Upper lobe of left lung (tissue), 6 donors: ENCODE measurements at places on chromosomes 4 and X. TPM values are rescaled to one million over a fixed set of nuclear protein-coding genes. Genes with fewer than 3 reads are reported as not detected.

Gene TMSB15A
- not detected for total RNA-seq

Gene BMP3
- total RNA-seq, result 3.1 TPM

Gene S100G
- not detected for total RNA-seq

Gene TAF7L
- total RNA-seq, result not detected

Gene FAM47A
- total RNA-seq, result not detected

Gene TMSB4X
- 6,090 TPM for total RNA-seq

GRCh38 chr4:174505892-174506291 is 16.4 kb downstream of the HPGD start:
- H3K27ac ChIP-seq, result no peak overlapping the region
- H3K4me3 ChIP-seq, result no peak overlapping the region
- no peak for DNase-seq
- H3K27me3 ChIP-seq, result no peaks in the 10 kb centered on the region

- no peaks in the 10 kb centered on the region for H3K4me1 ChIP-seq
- H3K27me3 ChIP-seq, result no peaks in the 10 kb centered on the region
- H3K36me3 ChIP-seq, result no peaks in the 10 kb centered on the region
Measured at GRCh38 chr4:137819964-137820383, 287.7 kb upstream of the PCDH18 start.

DNA sequence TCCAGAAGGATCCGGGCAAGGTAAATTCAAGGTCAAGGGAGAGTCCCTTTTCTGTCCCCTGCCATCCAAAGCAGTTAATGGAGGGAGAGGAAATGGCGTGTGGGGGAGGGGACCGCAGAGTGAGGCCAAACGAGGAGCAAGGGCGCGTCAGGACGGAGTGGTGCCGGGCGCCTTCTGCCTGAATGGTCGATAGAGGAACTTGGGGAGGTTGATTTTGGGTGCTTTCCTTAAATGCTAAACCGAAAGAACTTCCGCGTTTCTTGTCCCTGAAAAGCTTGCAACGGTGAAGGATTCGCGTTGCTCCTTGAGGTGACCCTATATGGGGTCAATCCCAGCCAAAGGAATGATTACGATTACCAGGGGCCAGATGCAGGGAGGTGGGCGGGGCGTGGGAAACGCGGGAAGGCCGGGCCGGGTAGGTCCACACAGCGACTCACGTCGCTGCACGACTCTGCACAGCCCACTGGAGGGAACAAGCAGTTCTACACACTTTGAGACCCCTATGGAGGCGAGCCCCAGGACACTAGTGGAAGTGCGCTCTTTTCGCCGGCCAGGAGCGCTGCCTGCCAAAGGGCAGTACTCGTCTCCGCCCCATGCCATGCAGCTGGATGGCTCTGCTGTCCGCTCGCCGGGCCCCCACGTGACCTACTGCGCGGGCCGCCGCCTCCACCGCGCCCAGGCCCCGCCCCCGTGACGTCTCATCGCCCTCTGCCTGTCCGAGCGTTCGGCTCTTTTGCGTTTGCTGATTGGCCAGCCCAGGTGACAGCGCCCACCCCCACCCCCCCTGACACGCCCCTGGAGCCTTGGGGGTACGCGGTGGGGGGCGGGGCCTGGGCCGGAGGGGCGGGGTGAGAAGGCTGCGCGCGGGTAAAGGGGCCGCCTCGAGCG is 452 bp upstream of the GK start:
- peak overlapping the region; percentile 86 for H3K27ac ChIP-seq
- H3K4me1 ChIP-seq, result no peaks in the 10 kb centered on the region
- H3K27me3 ChIP-seq, result no peaks in the 10 kb centered on the region

DNA sequence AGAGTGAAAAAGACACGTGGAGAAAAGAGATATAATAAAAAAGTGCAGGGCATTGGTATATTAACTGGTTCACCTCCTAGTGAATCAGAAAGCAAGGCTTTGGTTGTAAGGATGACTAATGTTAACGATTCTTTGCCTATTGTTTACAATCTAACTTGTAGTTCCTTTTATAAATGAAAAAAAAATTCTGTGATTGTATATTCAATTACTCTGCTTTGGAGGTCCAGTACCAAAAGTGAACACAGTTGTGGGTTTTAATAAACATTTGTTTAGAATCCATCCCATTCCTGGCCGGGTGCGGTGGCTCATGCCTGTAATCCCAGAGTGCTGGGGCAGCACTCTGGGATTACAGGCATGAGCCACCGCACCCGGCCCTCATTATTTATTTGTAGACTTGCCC is 36.9 kb upstream of the PRSS12 start:
- H3K27ac ChIP-seq, result no peak overlapping the region
- DNase-seq, result no peak
- H3K4me1 ChIP-seq, result no peaks in the 10 kb centered on the region
- no peaks in the 10 kb centered on the region for H3K27me3 ChIP-seq
- H3K36me3 ChIP-seq, result no peaks in the 10 kb centered on the region

DNA sequence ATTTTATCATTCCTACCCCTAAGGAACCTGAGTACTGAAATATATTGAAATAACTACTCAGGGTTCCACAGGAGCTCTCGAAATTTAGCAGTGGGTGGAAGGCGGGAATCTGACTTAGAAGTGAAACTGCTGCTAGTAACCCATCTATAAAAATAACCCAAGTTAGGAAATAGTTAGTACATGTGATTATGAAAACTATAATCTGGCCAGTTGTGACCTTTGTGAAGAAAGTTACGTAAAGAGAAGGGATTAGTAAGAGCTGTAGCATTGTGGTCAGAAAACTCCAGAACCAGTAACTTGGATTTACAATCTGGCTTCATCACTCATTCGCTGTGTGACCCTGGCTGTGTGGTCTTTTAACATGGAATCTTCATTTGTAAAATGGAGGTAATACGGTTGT is 175.5 kb downstream of the RAPGEF2 start:
- peaks cover 5% of the 10 kb centered on the region for H3K4me1 ChIP-seq
- no peak overlapping the region for H3K4me3 ChIP-seq
- no peaks in the 10 kb centered on the region for H3K36me3 ChIP-seq
- no peak for DNase-seq

- peak overlapping the region; percentile 72 for H3K27ac ChIP-seq
- H3K27me3 ChIP-seq, result no peaks in the 10 kb centered on the region
- DNase-seq, result no peak
- H3K4me1 ChIP-seq, result peaks cover 13% of the 10 kb centered on the region
Measured at GRCh38 chr4:54067166-54067565, 2.8 kb upstream of the CHIC2 start.

GRCh38 chrX:68868902-68869800 is 40.3 kb downstream of the EFNB1 start:
- H3K36me3 ChIP-seq, result no peaks in the 10 kb centered on the region
- H3K27me3 ChIP-seq, result no peaks in the 10 kb centered on the region
- no peak overlapping the region for H3K27ac ChIP-seq
- no peak for DNase-seq
- no peak overlapping the region for H3K4me3 ChIP-seq
- H3K4me1 ChIP-seq, result no peaks in the 10 kb centered on the region

DNA sequence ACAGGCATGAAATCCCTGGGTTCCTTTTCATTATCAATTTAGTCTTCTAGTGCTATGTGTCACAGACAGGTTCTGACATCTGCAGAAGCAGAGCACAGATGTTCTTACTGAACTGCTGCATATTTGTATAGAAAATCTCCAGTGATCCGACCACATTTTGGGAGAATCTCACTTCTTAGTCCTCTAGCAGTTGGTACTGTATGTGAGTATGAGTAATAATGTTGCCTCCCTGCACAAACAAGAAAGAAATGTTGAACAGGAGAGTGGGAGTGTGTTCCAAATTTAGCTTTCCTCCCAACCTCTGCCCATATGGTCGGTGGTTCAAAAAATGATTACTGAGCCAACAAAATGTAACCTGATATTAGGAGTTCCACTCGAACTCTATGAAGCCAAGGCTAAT is 165.3 kb upstream of the GPC4 start:
- no peaks in the 10 kb centered on the region for H3K27me3 ChIP-seq
- no peak overlapping the region for H3K27ac ChIP-seq
- no peak overlapping the region for H3K4me3 ChIP-seq
- H3K36me3 ChIP-seq, result no peaks in the 10 kb centered on the region

DNA sequence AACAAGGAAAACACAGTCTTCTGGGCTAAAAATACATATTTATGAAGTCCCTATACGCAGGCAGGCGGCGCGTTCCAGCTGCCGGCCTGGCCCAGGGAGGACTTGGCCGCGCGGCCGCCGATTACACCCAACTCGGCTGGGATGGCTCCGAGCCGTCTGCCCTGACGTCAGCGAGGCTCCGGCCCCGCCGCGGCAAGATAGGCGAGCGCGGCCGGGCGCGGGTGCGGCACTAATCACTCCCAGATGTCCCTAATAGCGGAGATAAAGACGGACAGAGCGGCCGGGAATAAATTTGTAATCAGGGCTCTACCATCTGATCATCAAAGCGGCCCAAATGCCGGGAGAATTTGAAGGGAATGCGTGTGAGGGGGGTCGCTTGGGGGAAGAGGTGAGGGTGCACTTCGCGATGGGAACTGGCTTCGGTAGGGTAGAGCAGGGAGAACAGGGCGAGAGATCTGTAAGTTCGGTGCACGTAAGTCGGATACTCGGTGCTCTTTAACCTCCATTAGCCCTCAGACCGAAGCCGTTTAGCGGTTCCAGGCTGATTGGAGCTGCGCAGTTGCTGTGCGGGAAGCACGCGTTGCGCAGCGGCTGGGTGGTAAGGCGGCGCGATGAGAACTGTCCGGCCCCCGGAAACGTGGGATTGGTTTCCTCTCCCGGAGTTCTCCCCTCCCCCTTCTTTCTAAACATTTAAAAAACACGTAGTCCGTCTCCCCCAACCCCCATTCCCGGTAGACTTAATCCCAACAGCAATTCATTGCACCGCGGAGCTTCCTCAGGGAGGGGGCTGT is 7.7 kb downstream of the HAND2 start:
- no peak overlapping the region for H3K4me3 ChIP-seq
- no peak overlapping the region for H3K27ac ChIP-seq
- H3K36me3 ChIP-seq, result no peaks in the 10 kb centered on the region
- DNase-seq, result peak; percentile 93
- peaks cover 20% of the 10 kb centered on the region for H3K4me1 ChIP-seq

DNA sequence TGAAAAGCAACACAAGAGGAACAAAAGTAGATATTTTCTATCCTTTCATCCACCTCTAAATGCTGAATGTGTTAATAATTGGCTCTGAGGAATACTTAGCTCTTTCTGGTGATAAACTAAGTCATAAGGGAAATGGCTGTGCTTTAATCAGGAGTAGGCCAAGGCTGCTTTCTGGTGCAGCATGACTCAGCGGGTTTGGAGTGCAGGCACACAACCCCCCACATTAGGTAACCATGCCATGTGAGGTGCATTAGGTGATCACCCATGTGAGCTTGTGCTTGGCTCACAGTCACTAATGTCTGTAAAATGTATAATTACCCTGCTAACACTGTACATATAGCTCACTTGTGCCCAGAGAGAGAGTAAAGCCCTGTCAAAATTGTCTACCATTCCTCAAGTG is 57.2 kb downstream of the USP38 start:
- no peaks in the 10 kb centered on the region for H3K4me1 ChIP-seq
- DNase-seq, result no peak
- no peaks in the 10 kb centered on the region for H3K36me3 ChIP-seq
- no peaks in the 10 kb centered on the region for H3K27me3 ChIP-seq
- H3K4me3 ChIP-seq, result no peak overlapping the region

GRCh38 chr4:117796677-117797076 is 237.6 kb upstream of the NDST3 start:
- H3K4me1 ChIP-seq, result no peaks in the 10 kb centered on the region
- no peaks in the 10 kb centered on the region for H3K27me3 ChIP-seq
- H3K27ac ChIP-seq, result no peak overlapping the region
- no peak overlapping the region for H3K4me3 ChIP-seq
- H3K36me3 ChIP-seq, result no peaks in the 10 kb centered on the region

- no peak overlapping the region for H3K27ac ChIP-seq
- H3K4me1 ChIP-seq, result no peaks in the 10 kb centered on the region
- H3K36me3 ChIP-seq, result no peaks in the 10 kb centered on the region
- no peaks in the 10 kb centered on the region for H3K27me3 ChIP-seq
Measured at GRCh38 chr4:135573251-135573650, 1371.7 kb upstream of the PABPC4L start.

DNA sequence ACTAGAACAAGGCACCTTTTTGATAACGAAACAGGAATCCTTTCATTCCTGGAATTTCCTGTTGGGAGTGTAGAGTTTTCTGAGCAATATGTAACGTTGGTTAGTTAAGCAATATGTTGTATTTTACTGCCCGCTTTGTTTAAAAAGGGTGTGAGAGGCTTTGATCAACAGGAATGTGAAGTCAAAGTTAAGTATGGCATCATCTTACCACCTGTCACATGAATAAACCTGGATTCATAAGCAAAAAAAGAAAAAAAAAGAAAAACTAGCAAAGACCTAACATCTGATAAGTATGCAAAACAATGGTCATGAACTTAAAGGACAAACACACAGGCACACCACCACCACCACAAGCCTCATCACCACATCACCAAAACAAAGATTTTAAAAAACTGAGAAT is 7.1 kb upstream of the CXCL5 start:
- peaks cover 3% of the 10 kb centered on the region for H3K4me1 ChIP-seq
- H3K27me3 ChIP-seq, result no peaks in the 10 kb centered on the region
- no peak for DNase-seq
- no peak overlapping the region for H3K4me3 ChIP-seq
- H3K27ac ChIP-seq, result no peak overlapping the region
- no peaks in the 10 kb centered on the region for H3K36me3 ChIP-seq

GRCh38 chr4:84965553-84966381 is 723 bp downstream of the WDFY3 start:
- peak overlapping the region; percentile 94 for H3K27ac ChIP-seq
- H3K4me1 ChIP-seq, result peaks cover 12% of the 10 kb centered on the region
- H3K36me3 ChIP-seq, result no peaks in the 10 kb centered on the region
- peak overlapping the region; percentile 90 for H3K4me3 ChIP-seq

DNA sequence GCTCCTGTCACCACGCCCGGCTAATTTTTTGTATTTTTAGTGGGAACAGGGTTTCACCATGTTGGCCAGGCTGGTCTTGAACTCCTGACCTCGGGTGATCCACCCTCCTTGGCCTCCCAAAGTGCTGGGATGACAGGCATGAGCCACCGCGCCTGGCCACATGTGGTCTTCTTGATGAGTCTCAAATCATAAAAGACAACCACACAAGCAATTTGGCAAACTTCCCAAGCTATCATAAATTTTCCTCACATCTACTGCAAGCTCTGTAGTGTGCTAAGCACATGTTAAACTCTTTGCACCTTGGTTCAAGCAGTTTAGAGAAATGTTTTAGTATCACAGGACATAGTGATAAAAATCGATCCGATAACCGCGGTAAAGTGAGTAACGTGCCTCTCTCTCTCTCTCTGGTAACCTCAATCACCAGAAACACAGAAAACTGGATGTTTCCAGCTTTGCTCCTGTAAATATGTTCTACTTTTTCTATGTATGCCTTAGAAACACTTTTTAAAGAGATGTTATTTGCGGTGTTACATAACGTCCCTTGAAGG is 256.8 kb downstream of the DHRSX start:
- H3K27me3 ChIP-seq, result no peaks in the 10 kb centered on the region
- no peak for DNase-seq
- no peak overlapping the region for H3K27ac ChIP-seq
- no peaks in the 10 kb centered on the region for H3K4me1 ChIP-seq

GRCh38 chrX:40006106-40007017 is 91.4 kb downstream of the BCOR start:
- peaks cover 49% of the 10 kb centered on the region for H3K27me3 ChIP-seq
- no peak for DNase-seq
- peaks cover 22% of the 10 kb centered on the region for H3K4me1 ChIP-seq
- peak overlapping the region; percentile 29 for H3K4me3 ChIP-seq

- no peaks in the 10 kb centered on the region for H3K4me1 ChIP-seq
- H3K27me3 ChIP-seq, result no peaks in the 10 kb centered on the region
- no peaks in the 10 kb centered on the region for H3K36me3 ChIP-seq
- no peak for DNase-seq
Measured at GRCh38 chr4:35365186-35365585, 879.1 kb downstream of the ARAP2 start.

- no peak overlapping the region for H3K4me3 ChIP-seq
- no peaks in the 10 kb centered on the region for H3K4me1 ChIP-seq
- no peak for DNase-seq
- no peaks in the 10 kb centered on the region for H3K36me3 ChIP-seq
- no peak overlapping the region for H3K27ac ChIP-seq
Measured at GRCh38 chrX:132842460-132843238, 115.8 kb downstream of the HS6ST2 start.
